Activated CD4-positive, alpha-beta T cell treated with anti-CD3 and anti-CD28 coated beads, Interleukin-2, amount 50 U/mL, for 24 hours (primary cell): ENCODE measurements at places on chromosomes 2 and 18.

DNA sequence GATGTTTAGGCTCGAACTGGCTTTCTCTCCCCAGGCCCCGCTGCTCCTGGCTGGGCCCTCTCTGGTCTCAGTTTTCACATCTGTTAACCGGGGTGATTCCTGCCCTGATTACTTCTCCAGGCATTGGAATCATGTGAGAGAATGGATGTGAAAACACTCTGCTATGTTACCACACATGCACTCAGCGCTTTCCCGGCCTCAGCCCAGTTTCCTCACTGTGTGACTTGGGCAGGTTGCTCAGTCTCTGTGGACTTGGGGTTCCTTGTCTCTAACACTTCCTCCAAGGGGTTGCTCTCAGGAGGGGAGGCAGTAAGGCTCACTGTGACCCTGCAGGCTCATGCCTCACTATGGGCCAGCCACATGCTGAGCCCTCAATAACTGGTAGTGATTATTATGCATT, 230.4 kb upstream of the HS6ST1 start:
- DNase-seq = no peak

DNA sequence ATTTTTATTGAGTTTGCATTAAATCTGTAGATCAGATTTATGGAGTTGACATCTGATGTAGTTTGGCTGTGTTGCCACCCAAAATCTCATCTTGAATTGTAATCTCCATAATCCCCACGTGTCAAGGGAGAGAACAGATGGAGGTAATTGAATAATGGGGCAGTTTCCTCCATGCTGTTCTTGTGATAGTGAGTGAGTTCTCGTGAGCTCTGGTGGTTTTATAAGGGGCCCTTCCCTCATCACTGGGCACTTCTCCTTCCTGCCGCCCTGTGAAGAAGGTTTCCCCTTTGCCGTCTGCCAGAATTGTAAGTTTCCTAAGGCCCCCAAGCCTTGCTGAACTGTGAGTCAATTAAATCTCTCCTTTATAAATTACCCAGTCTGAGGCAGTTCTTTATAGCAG, 32.2 kb downstream of the ZC3H15 start:
- DNase-seq = no peak

DNA sequence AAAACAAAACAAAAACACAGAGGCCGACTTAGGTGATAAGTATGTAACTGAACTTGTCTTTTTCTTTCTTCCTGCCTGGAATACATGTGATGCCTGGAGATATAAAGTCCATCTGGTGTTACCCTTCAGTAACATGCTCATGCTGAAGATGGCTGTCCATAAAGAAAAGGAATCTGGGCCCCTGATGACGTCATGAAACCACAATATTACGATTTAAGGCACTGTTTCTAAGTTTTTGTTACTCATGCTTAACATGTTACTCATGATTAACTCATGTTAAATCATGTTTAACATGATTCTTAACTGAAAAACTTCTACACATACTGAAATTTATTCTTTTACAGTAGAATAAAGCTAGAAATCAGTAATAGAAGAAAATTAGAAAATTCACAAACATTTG, 49.0 kb downstream of the STRADB start:
- no peak for DNase-seq

GRCh38 chr2:99279969-99280695, 20.9 kb downstream of the LYG1 start:
- no peak for DNase-seq

- DNase-seq = no peak
Observed at GRCh38 chr2:180952082-180952481, 28.3 kb upstream of the UBE2E3 start.

DNA sequence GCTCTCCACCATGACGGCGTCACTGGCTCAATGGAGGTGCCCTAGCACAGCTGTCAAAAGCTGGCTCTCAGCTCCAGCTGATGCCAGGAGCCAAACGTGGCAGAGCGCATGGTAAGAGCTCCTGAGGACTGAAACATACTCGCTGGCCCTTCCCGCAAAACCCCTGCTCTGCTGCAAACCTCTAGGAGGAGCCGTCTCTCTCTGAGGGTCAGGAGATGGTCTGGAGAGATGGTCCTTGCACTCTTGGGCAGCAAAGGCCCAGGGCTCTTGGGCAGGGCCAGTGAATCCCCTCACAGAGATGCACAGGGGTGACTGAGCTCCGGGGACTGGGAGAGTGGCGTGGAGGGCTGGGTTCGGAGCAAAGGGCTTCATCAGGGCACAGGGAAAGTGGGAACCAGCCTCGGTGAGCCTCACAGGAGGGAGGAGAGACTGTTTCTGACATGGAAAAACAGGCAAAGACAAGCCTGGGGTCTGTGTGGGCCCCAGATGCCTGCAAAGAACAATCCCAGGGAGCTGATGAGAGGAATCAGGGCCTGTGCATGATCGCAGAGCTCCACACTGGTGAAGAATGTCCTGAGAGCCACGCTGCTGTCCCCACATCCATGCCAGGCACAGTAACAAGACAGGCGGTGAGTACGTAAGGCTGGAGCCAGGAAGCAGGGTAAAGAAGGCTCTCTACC, 17.2 kb downstream of the SNORC start:
- no peak for DNase-seq

DNA sequence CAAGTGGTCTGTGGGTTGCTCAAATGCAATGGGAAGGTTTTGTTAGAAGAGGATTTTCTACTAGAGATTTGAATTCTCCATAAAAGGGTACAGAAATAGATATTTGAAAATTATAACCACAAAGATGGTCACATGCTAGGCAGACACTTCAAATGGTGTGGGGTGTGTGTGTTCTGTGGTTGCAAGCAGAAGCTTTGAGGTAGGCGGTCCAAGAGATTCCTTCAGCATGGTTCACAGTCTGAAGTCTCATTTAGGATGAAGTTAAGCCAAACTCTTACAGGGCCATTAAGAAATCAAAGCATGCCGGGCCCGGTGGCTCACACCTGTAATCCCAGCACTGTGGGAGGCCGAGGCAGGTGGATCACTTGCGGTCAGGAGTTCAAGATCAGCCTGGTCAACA, 38.3 kb upstream of the RMDN2 start:
- no peak for DNase-seq

DNA sequence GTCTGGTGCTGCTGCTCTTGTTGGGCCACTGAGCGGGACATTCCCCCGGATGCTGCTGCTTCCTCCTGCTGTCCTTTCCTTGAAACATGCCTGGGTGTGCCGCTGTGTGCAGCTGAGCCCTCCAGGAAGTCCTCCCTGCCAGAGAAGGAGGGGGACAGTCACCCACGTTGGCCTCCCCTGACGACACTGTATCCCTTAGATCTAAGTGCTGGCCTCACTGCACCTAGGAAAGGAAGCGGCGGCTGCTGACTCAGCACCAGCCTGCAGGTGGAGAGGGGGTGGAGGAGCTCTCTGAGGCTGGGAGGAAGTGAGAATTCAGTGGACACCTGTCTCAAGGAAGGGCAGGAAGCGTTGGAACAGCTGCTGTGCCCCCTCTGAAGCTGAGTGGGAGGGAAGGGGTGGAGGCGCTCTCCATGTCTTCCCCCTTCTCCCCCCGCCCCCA, 239.8 kb downstream of the HAUS1 start:
- no peak for DNase-seq

GRCh38 chr2:152718909-152719645, 657 bp downstream of the ARL6IP6 start:
- no peak for DNase-seq

- no peak for DNase-seq
Observed at GRCh38 chr18:34809451-34810072, 99.5 kb downstream of the DTNA start.

DNA sequence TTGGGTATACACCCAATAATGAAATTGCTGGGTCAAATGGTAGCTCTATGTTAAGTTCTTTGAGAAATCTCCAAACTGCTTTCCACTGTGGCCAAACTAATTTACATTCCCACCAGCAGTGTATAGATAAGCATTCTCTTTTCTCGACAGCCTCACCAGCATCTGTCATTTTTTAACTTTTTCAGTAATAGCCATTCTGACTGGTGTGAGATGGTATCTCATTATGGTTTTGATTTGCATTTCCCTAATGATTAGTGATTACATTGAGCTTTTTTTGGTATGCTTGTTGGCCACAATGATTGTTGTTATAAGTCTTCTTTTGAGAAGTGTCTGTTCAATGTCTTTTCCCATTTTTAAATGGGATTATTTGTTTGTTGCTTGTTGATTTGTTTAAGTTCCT, 50.4 kb upstream of the EPAS1 start:
- DNase-seq = no peak

DNA sequence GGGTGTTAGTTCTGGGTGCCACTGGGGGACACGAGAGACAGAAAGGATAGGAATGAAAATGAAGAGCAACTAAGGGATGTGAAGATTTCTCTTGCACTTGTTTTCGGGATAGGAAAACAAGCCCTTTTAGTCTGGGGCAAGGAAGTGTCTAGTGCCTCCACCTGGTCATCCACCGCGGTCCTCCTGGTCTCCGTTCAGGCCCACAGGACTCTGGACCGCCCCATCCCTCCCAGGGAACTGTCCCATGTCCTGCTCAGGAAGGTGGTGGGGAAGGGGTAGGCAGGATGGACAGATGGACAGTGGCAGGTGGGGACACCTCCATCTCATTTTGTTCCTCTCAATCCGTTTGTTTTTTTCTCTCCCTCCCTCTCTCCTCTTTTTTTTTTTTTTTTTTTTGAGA, 45.9 kb downstream of the AGAP1 start:
- DNase-seq = no peak

GRCh38 chr2:124476291-124476690, 451.2 kb downstream of the CNTNAP5 start:
- no peak for DNase-seq

DNA sequence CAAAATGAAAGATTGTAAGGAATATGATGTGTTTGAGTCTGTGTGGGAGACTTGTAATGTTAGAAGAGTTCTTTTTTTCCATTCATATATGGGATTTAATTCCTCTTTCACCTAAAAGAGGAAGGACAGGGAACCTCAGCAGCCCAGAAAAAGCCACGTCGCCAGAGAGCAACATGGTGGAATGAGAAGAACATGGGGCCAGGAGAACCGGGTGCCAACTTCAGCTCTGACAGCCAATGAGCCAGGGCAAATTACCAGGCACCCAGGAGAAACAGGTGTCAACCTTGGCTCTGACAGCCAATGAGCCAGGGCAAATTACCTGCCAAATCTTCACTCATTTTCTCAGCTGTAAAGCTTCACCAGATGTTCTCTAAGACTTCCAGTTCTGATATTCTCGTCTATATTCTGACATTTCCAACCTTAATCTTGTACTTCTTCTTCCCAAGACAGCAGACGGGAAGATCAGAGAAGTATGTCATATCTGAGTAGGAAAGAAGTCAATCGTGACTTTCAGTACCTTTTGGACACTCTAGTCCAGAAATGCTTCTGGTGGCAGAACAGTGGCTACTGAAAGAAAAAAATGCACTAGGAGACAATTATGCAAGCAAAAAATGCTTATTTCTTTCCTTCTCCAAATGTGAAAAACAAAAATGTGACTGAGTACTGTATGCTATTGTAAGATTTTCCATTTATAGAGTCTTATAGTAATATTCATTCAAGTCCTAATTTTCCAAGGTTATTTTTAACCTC, 79.2 kb upstream of the COL5A2 start:
- no peak for DNase-seq

DNA sequence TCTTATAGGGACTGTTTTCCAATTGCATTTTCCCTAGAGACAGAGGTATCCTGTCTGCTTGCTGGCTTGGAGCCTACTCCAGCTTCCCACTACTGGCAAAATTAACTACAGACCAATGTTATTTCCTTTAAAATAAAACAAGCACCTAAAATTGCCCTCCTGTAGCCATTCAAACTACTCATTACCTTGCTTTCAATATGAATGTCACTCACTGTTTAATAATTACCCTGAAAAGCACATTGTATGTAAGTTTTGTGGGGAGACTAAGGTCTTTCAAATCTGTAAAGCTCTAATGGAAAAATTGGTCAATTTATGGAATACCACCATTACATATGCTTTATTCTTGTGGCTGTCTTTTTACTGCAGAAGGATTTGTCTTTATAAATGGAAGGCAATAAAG, 87.3 kb downstream of the DOCK10 start:
- no peak for DNase-seq

DNA sequence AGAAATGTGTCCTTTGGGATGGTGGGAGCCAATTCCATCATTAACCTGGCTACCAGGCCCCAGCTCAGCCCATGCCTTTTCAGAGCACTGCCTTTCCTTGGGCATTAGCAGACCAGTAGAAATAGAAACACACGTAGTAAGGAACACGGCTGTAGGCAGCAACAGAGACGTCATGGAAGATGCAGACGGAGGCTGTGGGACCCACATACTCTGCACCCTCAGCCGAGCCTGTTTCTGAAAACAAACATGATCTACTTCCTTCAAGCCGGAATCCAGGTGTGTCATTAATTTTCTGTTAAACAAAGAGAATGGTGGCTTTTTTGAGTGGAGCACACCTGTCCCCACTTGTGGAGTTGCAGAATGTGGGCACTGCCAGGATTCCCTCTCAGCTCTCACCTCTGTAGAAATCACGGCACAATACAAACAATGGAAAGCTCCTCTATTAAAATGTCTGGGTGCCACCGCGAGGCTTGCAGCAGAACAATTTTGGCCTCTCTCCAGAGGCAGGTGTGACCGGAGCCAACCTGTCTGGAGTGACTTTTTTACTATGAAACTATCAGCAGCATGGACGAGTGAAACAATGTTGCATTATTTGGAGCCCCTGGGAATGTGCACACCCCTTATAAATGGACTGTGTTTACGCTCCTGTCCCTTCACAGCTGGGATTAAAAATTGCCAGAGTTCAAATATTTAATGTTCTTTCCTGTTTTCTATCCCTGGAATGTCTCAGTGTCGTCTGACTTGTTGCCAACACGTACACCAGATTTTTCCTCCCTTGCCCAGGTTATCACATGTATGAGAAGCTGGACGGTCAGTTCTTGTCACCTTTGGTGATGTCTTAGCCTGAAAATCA, 31.7 kb downstream of the SPP2 start:
- no peak for DNase-seq

DNA sequence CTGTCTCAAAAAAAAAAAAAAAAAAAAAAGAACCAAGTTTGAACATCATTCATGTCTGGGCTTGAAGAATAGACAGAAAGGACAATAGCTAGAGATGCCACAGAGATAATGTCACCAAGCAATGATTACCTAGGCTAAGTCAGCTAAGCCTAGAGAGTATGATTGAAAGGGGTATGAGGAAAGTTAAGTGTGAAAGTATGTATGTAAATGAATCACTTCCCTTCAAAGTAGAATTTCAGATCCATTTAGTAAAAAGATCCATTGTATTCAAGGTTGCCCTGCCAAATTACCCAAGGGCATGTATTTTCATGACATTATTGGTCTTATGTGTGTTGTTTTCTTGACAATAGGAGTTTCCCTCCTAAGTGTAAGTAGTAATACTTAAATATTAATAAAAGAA, 34.1 kb upstream of the SLC39A10 start:
- no peak for DNase-seq

GRCh38 chr18:48662011-48662661, 123.3 kb downstream of the CTIF start:
- DNase-seq = no peak

DNA sequence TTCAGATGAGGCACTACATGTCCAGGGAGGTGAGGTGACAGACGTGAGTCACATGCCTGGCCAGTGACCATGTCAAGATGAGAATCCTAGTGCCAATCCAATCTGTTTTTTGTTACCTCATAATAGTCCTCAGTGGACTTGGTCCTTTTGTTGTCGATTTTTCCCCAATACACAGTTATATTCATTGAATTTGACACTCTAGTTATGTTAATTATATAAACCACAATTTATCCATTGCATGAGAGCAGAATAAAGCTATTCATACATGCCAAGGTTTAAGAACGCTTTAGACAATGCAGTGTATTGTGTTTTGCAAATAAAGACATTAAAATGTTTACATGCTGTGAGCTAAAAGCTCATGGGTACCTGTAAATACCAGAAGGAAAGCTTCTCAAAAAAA, 21.6 kb upstream of the TMEFF2 start:
- no peak for DNase-seq
